Activated CD8-positive, alpha-beta memory T cell treated with anti-CD3 and anti-CD28 coated beads for 1 hour (primary cell): ENCODE measurements at places on chromosomes 12 and 14.

DNA sequence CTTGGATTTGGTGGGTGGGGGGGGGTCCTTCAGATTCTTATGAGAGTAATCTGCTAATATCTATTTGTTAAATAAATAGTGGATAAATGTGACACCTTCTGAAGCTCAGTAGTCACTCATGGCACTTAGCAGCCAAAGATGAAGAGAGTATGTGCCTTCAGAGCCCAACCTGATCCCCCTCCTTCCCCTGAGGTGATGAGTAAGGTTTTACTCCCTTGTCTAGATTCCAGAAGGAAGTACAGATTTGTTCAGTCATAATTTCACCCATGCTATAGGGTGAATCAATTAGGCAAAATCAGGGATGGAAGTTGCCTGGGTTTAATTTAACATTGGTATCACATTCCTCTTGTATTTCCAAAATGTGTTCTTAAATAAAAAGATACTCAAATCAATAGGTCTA, 340.3 kb upstream of the ATP2B1 start:
- DNase-seq: no peak

DNA sequence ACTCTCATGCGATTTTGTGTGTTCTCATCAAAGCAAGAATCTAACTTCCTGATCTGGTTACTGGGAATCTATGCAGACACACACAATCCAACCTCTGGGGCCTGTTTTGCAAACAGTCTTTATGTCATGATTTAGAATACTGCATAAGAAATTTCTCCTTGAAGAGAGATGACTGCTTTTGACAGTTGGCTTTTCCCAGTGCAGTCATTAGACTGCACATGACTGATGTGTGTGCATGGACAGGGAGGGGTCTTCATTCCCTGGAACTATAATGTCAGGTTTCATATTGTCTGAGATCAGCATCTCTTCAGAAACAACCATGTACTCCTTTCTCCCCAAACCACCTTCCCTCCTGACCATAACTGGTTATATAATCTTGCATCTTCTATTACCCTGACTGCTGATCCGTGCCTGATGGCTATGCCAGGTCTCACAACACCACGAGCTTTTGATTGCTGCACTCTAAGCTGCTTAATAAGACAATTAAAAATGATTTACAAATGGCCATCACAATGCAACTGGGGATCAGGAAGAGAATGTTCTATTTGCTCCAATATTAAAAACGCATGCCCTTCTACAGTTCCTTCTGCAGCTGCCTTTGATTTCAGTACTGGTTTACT, 995.4 kb downstream of the NRXN3 start:
- DNase-seq: no peak

- no peak for DNase-seq
Observed at GRCh38 chr14:105324080-105324778, 9.7 kb downstream of the PACS2 start.

DNA sequence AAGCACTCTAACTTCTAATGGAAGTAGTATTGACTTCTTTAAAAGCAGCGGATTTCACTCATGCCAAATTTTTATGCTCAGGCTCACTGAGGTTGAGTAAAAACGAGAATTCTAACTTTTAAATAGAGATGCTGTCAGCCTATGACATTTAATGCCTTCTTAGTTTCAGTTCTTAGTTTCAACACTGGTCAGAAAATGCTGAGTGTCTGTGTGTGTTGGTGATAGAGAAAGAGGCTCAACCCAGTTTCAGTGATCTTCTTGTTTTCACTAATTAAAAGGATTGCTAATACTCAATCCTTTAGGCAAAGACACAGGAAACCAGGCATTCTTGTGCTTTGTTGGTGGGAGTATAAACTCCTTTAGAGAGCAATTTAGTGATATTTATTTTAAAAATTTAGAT, 31.0 kb downstream of the PEBP1 start:
- DNase-seq: no peak

- no peak for DNase-seq
Observed at GRCh38 chr12:87137220-87137619, 881.0 kb upstream of the MGAT4C start.

GRCh38 chr12:15829949-15830348, 40.8 kb upstream of the EPS8 start:
- DNase-seq: no peak

DNA sequence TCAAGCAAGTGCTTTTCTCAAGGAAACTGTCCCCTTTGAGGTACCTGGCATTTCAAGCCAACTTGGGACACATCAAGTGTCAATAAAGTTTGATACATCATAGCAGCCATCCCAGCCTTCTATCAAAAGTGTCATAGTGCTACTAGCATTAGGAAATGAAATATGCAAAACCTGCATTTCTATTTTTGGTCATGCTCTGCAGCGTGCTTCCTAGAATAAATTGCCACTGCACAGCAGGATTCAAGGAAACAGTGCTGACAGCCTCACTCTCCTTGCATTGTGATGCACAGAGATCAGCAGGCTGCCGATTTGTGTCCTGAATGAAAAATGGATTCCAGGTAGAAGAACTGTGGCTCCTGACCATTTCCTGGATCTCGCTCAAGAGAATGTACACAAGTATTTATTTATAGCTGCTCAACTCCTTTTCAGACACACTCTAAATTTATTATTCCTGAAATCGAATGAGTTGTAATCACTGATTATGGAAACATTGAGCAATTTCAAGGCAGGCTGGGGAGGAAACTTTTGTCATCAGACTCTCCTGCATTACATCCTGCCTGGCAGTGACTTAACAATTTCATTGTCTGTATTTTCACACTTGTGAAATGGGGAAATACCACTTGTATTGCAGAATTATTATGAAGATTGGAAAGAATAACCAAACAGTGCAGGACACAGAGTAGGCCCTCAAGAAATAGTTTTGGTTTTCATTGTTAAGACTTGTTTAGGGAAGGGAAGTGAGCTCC, 120.9 kb downstream of the SLC38A6 start:
- DNase-seq: no peak

DNA sequence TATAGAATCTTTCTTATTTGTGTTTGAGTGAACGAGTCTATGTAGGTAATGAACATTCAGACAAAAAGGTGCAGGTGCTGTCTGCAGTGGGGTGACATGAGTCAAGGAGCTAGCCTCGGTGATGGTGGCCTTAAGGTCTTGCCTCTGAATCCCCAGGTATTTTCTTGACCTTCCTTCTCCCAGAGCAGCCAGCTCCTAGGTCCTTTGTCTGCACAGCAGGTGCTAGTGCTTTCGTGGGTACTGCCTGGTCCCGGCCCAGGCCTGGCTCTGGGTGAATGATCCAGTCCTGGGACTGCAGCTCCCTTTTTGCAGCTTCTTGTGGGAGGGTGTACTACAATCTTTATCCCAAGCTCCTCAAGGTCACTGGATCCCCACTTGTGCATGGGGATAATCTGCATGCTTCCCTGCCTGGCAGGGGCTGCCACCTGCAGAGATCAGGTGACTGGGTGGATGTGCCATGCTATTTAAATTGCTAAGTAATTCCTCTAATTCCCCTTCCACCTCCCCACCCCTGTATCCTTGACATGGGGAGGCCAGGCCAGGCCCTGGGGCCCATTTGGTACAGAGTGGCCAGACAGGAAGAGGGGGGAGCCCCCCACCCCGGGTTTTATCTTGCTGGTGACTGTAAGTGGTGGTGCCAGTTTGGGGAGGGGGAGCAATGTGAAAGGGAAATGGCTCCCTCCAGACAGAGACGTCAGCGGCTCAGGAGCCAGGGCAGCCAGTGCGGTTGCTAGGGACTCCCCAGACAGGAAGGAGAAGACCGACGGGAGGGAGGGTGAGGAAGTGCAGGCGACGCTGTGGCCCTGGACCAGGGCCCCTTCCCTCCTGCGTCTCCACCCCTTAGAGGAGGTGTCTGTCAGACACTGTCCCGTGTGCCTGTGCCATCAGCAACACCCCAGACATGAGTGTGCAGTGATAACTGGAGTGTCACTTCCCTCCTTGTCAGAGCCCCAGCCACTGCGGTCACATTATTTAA, 6.7 kb downstream of the VASH1 start:
- peak; percentile 45 for DNase-seq

DNA sequence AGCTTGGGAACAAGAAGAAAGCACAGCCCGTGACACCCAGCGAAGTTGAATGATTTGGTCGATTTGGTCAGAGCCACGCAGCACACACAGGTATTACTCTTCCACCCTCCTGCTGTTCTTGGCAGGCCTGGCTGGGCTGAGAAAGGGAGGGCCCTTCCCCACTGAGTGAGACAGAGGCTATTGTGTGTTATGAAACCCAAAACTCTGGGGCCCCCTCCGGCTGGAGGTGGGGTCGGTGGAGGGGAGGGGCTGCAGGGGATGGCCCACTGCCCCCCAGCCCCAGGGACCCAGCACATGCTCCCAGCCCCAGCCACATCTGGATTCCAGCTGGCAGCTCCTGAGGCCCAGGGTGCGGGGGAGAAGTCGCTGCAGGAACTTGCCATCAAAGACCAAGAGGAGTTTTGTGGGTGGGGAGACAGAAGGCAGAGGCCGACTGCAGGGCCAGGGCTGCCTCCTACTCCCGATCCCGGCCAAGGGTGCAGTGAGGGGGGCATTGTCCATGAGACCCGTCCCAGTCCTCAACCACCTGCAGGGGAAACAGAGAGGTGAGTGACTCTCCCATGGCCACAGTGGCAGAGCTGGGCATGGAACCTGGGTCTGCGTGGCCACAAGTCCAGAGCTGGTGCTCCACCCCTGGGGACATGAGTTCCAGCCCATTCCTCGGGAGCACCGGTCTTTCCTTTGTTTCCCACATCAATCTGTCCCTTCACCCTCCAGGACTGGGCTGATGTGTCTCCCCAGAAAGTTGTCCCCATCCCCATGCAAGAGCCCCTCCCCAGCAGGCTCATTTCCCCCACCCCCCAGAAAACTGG, 8.7 kb downstream of the TMEM119 start:
- DNase-seq: no peak

GRCh38 chr12:11581179-11581755, 68.2 kb upstream of the ETV6 start:
- DNase-seq: peak; percentile 55

- no peak for DNase-seq
Observed at GRCh38 chr12:31007153-31007495, 66.5 kb upstream of the DDX11 start.

- DNase-seq: no peak
Observed at GRCh38 chr14:89907655-89908054, 46.9 kb downstream of the EFCAB11 start.

DNA sequence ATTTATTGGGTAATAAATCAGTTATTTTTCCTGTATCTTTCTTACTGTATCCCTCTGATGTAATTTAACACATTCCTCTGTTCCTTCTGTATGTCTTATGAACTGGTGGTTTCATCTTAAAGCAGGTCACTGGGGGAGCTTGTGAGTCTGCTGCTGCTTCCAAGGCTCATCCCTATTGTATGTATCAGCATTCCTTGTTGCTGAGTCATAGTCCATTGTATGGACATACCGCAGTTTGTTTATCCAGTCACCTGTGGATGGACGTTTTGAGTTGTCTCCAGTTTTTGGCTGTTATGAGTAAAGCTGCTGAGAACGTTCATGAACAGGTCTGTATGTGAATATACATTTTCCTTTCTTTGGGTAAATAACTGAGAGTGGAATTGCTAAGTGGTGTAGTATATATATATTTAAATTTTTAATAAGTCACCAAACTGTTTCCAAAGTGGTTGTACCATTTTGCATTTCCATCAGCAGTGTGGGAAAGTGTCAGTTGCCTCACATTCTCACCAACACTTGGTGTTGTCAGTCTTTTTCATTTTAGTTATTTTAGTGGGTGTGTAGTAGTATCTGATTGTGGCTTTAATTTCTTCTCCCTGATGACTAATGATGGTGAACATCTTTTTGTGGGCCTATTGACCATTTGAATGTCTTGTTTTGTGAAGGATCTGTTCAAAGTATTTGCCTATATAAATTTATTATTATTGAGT, 82.7 kb downstream of the BEGAIN start:
- DNase-seq: no peak

- peak; percentile 60 for DNase-seq
Observed at GRCh38 chr14:104795781-104796686, 486 bp upstream of the AKT1 start.

GRCh38 chr12:85280984-85281630, 1.1 kb downstream of the ALX1 start:
- DNase-seq: no peak

DNA sequence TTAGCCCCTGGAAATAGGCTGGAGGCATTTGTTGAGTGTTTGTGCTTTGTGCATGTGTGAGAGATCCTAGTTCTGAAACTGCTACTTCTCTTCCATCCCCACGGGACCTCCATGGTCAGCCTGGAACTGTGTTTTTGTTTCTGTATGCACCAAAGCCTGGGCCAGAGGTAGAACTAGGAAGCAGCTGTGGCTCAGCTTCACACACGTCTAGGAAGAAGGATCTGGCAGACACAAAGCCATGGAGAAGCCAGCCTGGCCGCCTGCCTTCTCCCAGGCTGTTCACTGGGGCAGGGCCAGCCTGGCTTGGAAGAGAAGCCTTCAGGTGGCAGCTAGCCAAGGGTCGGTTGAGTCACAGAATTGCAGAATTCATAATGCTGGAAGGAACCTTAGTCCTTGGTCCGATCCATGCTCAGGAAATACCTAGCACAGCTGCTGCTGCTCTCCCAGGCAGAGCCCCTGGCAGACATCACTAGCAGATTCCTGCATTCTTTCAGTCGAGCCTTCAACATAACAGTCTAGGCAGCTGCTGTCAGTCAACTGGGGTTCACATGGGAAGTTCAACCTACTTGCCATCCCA, 27.0 kb downstream of the RIN3 start:
- DNase-seq: no peak

DNA sequence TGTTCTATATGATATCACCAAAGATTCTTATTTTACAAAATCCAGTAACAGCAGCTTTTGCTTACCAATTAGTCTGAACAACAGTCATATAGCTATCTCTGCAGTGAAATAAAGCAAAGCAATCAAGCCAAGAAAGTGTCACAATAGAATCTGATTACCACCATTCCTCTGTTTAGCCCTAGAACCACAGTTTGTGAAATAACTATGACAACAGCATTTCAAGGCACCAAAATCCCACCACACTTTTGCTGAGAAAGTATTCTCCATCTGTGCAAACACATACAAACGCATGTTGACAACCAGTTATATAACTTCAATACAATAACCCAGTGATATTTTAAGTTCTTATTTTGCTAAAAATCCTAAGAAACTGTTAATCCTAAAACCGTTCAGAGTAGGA, 7.4 kb downstream of the PPP1R13B start:
- DNase-seq: no peak

DNA sequence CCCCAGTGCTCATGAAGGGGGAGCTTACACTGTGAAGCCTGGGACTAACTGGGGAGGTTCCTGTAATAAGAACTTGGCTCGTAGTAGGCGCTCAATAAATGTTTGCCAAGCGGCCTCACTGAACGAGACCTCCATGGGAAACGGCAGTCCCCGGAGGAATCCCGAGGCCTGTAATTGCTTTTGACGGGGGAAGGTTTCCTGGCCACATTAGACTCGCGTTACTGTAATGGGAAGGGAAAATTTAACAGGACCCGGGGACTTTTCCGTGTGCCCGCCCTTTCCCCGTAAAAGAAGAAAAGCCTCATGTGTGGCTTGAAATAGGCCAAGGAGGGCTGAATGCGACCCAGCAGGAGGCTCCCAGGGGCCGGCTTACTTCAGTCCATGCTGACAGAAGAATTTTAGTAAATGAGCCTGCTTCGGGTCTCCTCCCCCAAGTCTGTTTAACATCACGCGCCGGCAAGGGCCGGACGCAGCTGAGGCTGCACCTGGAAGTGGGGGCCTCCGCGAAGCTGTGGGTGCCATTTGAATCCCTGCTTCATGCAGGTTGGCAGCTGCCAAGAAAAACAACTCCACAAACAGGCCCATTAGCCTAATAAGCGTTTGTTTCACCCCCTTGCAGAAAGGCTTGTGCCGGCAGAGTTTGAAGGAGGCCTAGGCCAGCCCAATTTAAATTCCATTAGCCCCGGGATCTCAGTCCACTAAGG, 39.8 kb upstream of the PWP1 start:
- DNase-seq: no peak
